Activated T-helper 2 cell treated with anti-CD3 and anti-CD28 coated beads, Interferon-gamma antibody, Interleukin-2, Interleukin-4, amounts not matched to agents 10 μg/mL and 5 μg/mL and 100 μg/mL, durations not matched to agents 14 hours and 24 hours and 36 hours (primary cell): ENCODE measurements at places on chromosomes 5 and 9. TPM values are rescaled to one million over a fixed set of nuclear protein-coding genes. Genes with fewer than 3 reads are reported as not detected.

Gene SPINK13
- total RNA-seq, result not detected in 2 replicates

Gene F12
- total RNA-seq, result 3.5 and 5.8 TPM in 2 replicates

Gene DMXL1
- total RNA-seq, result 26.7 and 29.3 TPM in 2 replicates

Gene MARCHF11
- not detected in 2 replicates for total RNA-seq

Gene GARIN3
- total RNA-seq, result 0.23 and 0.30 TPM in 2 replicates

Gene ARHGEF37
- total RNA-seq, result 1.1 and 1.6 TPM in 2 replicates

Gene GPX8
- not detected in 2 replicates for total RNA-seq

Gene ACTL7A
- total RNA-seq, result not detected in 2 replicates

Gene FOXD1
- total RNA-seq, result 0.11 and 0.25 TPM in 2 replicates

Gene MEIKIN
- not detected in 2 replicates for total RNA-seq

Gene LRRC19
- not detected in 2 replicates for total RNA-seq

Gene BRINP1
- total RNA-seq, result not detected in 2 replicates

Gene FREM1
- not detected in 2 replicates for total RNA-seq

Gene ORM2
- total RNA-seq, result not detected in 2 replicates

Gene IFNA21
- total RNA-seq, result not detected in 2 replicates

Gene CLTA
- total RNA-seq, result 160 and 161 TPM in 2 replicates

Gene PCDHB12
- not detected in 2 replicates for total RNA-seq

Gene OTP
- not detected in 2 replicates for total RNA-seq

Gene NR2F1
- not detected in 2 replicates for total RNA-seq

Gene PSMD5
- total RNA-seq, result 61.8 and 67.9 TPM in 2 replicates

Gene FOXI1
- total RNA-seq, result not detected in 2 replicates

Gene PCDHA2
- not detected in 2 replicates for total RNA-seq

Gene KLF4
- total RNA-seq, result 0.52 and 1.4 TPM in 2 replicates

Gene PCDHGC5
- total RNA-seq, result not detected in 2 replicates

Gene PCDHGA4
- 0.44 and 0.57 TPM in 2 replicates for total RNA-seq
